NCI-H69 (cell line): ENCODE measurements at places on chromosomes 6 and 20.

- DNase-seq = no peak
Observed at GRCh38 chr20:17044891-17045290, 181.9 kb upstream of the PCSK2 start.

- peak; percentile 53 for DNase-seq
Observed at GRCh38 chr6:3749977-3750316, 1.6 kb downstream of the PXDC1 start.

GRCh38 chr6:113622254-113622653 is 234.9 kb upstream of the MARCKS start:
- DNase-seq = no peak

GRCh38 chr6:42163981-42164380 is 9.2 kb upstream of the GUCA1A start:
- peak; percentile 15 for DNase-seq

- DNase-seq = no peak
Observed at GRCh38 chr6:5562277-5562676, 301.0 kb downstream of the FARS2 start.

GRCh38 chr20:6045566-6045965 is 8.3 kb downstream of the LRRN4 start:
- no peak for DNase-seq

DNA sequence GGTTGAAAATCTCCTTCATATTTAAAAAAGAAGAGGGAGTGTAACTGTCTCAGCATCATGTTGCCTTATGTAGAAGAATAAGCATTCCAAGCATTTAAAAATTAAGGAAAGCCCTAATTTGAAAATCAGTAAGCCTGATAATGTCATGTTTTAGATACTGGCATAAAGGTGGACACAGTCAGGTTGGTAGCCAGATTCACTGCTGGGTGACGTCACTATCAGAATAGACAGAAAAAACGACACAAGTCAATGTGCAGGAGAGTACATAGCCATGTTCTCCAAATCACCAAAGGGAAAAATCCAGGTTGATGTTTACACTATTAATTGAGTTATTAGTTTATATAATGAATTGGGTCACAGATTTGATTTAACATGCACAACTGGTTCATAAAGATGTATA is 50.8 kb upstream of the POU3F2 start:
- DNase-seq = no peak

DNA sequence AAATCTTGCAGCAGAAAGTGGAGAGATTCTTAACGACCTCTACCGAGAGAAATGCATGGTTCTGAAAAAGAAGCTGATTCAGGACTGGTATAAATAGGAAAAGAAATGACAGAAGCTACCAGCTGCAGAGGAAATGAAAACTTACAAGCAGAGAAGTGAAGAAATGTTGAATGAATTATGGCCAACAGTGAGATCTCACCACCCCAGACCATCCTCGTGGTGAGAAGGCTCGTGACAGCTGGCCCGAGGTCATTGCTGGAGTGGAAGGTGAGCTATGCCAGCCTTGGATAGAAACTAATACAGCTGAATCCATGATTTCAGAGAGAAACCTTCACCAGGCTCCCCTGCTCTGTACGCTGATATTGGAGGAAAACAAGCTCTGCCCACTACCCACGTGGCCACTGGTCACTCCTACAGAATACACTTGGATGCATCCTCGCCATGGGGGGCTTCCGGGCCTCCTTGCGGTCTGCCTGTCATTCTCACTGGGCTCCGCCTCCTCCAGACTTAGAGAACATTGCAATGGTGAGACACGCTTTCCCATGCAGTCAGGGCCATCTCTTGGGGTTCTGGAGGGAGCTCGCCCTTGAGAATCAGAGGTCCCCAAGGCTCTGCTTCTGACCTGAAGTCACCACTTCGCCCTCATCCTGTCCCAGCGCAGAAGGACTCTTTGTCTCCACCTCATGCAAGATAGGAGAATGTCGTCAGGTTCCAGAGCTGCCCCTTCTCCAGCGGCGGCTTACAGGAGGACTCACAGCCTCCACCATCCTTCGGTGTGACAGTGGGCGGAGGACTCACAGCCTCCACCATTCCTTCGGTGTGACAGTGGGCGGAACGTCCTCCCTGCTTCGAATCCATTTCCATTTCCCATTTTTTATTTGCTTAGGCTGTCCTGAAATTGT is 10.6 kb upstream of the TUBB2B start:
- DNase-seq = no peak

DNA sequence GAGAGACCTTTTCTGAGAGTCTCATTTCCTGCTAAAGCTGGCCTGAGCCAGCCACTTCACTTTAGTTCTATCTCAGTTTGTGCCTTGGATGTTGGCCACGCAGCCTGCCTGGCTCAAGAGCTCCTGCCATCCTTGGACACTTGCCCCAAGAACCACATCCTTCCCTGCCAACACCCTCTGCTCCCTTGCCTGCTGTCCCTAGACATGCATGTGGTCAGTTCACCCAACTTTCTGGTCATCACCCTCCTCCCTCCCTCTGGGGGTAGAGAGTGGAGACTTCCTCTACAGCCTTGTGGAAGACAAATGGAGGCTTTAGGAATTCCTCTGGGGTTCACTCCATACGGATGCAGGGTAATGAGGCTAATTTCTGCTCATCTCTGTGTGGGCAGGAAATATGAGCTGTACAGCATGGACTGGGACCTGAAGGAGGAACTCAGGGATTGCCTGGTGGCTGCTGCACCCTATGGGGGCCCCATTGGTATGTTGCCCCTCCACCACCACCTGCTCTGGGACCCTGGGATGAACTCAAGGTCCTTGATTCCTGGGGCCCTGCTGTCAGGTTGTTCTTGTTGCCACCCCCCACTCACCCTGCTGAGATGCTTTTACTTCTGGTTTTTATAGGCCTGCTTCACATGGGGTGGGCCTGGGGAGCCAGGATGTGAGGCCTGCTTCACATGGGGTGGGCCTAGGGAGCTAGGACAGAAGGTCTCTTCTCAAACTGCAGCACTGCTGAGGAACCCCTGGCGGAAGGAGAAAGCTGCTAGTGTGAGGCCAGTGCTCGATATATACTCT is 13.8 kb upstream of the PTPRA start:
- DNase-seq = no peak

DNA sequence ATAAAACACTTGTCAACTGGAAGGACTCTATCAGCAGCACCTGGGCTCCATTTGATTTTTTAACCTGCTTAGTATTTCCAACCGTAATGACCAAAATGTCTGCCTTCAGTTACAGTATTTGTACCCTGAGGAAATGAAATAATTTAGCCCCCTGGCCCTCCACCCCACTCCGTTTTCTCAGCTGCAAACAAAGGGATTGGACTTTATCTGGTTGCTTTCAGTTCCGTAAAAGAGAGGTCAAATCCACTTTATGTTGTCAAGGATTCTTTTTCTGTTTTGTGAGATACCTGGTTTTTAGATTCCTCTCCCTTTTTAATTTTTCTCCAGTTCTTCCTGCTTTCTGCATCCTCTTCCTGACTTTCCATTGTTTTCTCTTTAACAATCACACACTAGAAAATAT is 64.4 kb upstream of the BMP2 start:
- DNase-seq = no peak

GRCh38 chr6:16803294-16804200 is 42.3 kb upstream of the ATXN1 start:
- peak; percentile 99 for DNase-seq

- no peak for DNase-seq
Observed at GRCh38 chr6:55759536-55759935, 115.9 kb downstream of the BMP5 start.

GRCh38 chr20:61126369-61127195 is 125.5 kb upstream of the CDH4 start:
- no peak for DNase-seq

- DNase-seq = no peak
Observed at GRCh38 chr6:168583126-168583525, 142.1 kb downstream of the SMOC2 start.

DNA sequence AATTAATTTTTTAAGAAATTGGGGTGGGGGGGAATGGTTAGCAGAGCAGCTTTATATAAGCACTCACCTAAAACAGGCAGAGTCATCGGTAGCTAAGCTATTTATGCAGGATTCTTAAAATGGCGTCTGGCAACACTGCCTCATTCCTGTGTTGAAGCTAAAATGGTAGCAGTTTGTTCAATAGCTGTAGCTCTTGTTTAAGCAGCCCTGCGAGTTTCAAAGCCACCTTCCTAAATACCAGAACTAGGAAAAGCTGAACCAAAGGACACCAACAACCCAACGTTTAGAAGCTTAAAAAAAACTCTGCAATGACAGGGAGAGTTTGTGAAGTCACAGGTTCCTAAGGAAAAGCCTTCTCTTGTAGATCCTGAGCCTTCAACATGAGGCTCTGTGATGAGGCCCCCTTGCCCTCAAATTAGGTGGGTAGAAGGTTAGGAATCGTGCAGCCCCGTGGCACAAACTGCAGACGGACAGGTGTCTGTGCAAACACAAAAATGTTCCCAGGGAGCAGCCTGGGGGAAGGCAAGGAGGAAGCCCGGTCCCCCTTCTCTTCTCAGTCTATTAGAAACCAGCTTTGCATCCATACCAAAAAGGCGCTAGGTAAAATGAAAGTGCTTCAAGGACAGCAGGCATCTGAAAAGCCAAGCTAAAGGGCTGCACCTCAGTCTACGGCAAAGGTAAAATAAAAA is 4.7 kb downstream of the ZMYND8 start:
- DNase-seq = peak; percentile 51

DNA sequence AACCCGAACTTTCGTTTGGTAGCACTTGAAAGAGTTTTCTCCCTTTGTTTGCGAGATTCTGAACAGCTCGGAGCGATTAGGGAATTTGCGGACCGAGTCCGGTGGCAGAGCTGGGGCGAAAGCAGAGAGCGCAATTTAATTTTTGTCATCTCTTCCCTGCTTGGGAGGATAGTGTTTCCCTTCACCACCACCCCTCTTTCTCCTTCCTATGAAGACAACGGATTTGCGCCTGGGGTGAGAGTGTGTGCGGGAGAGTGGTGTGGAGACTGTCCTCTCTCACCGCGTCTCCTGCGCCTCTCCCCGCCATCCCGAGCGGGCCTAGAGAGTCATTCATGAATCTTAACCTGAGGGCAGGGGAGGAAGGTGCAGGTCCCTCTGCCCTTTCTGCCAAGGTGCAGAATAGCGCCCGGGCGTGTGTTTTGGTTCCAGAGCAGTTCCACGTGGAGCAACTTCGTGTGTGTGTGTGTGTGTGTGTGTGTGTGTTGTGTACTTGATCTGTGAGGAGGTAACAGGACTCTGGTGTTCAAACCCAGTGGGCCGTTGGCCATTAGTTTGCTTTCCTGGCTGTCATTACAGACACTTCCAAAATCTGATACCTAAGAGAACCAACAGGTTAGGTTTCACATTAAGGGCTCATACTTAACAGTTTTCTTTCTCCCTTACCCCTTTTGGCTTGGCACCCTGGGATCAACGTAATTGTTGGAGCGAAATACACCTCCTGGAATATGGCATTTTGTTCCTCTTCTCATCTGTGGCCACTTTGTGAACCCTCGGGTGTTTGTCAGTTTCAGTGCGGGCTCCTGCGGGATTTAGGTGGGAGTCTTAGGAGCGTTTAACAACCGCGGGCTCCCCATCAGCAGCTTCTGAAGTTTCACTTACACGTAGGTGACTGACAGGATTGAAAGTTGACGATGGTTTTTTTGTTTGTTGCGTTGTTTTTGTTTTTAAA is 1.8 kb downstream of the EYA4 start:
- peak; percentile 26 for DNase-seq

GRCh38 chr6:75273009-75273408 is 11.6 kb downstream of the TMEM30A start:
- DNase-seq = no peak

- no peak for DNase-seq
Observed at GRCh38 chr6:127904160-127904559, 3.3 kb upstream of the THEMIS start.

GRCh38 chr20:21241406-21241805 is 61.7 kb upstream of the XRN2 start:
- peak; percentile 57 for DNase-seq
